ENCODE measurements at places on chromosomes 11 and 22. TPM values are rescaled to one million over a fixed set of nuclear protein-coding genes. Genes with fewer than 3 reads are reported as not detected.

- no peak overlapping the region for H3K27ac ChIP-seq
- no peak overlapping the region for H3K4me3 ChIP-seq
- no peak for DNase-seq
- H3K36me3 ChIP-seq: no peaks in the 10 kb centered on the region
Measured at GRCh38 chr22:25775531-25775930, 33.5 kb downstream of the MYO18B start.

DNA sequence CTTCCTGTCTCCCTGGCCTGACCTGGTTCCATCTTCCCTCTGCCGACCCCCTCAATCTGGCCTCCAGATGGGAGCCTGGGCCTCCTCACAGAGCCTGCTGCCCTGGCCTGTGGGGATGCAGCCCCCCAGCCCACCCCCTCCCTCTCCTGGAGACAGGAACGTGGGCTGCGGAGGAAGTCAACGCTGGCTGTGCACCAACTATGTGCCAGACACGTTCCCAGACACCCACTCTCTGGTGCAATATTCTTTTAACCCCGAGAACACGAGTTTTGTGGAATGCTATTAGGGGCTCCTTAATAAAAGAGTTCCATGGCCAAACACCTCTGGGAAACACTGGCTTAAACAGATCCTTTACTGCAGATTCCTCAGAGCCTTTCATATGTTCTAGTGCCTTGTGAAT lies 15.9 kb downstream of the WNT11 start:
- DNase-seq: no peak
- H3K4me3 ChIP-seq: no peak overlapping the region
- H3K4me1 ChIP-seq: no peaks in the 10 kb centered on the region
- H3K36me3 ChIP-seq: no peaks in the 10 kb centered on the region
- no peaks in the 10 kb centered on the region for H3K27me3 ChIP-seq

GRCh38 chr22:35963237-35963810 lies 65.3 kb downstream of the RBFOX2 start:
- H3K27ac ChIP-seq: no peak overlapping the region
- no peaks in the 10 kb centered on the region for H3K27me3 ChIP-seq
- no peak for DNase-seq
- peaks cover 9% of the 10 kb centered on the region for H3K4me1 ChIP-seq

DNA sequence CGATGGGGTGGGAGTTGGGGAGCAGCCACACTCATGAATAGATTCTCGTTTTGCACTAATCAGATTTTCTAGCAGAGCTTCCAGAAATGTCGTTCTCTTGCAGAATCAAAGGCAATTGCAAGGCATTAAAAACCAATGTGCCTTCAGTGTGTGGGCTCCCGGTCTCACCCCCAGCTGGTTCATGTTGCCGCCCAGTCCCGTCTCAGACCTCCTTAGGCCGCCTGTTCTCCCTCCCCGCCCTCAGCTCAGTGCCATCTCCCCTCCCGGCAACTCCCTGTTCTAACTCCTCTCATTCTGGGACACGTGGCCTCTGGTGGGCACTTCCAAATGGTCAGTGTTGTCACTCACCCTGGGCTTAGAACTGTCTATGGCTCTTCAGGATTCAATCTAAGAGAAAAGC lies 42.5 kb upstream of the SMIM38 start:
- no peaks in the 10 kb centered on the region for H3K36me3 ChIP-seq
- H3K27me3 ChIP-seq: peaks cover 11% of the 10 kb centered on the region
- H3K27ac ChIP-seq: no peak overlapping the region
- no peak overlapping the region for H3K4me3 ChIP-seq

- no peak for DNase-seq
- no peak overlapping the region for H3K4me3 ChIP-seq
- H3K27me3 ChIP-seq: no peaks in the 10 kb centered on the region
- peaks cover 41% of the 10 kb centered on the region for H3K36me3 ChIP-seq
- no peaks in the 10 kb centered on the region for H3K4me1 ChIP-seq
Measured at GRCh38 chr11:68810164-68810563, 31.6 kb downstream of the CPT1A start.

DNA sequence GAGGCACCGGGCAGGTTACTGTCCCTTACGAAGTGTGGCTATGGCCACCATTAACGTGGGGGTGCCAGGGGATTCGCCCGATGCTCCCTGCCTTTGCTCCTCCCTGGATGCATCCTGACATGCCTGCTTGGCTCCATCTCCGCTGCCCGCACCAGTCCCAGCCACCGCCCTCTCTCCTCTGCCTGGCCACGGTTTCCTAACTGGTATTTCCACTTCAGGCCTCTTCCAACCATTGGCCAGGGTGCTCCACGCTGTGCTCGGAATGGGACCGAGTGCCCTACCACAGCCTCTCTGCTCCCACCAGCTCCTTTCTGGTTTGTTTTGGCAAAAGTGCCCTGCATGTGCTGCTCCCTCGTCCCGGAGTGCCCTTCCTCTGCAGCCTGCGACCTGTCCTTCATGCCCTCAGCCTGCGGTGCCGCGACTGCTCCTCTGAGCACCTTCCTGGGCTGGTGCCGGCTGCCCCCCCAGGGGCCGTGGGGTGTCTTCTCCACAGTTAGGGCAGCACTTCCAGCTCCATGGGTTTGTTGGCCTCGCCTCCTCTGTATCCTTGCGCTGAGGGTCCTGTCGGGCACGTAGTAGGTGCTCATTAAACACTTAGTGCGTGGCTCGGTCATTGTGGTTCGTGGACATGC lies 12.6 kb upstream of the GRAMD4 start:
- H3K4me3 ChIP-seq: no peak overlapping the region
- H3K27ac ChIP-seq: no peak overlapping the region
- no peaks in the 10 kb centered on the region for H3K4me1 ChIP-seq
- H3K27me3 ChIP-seq: no peaks in the 10 kb centered on the region

DNA sequence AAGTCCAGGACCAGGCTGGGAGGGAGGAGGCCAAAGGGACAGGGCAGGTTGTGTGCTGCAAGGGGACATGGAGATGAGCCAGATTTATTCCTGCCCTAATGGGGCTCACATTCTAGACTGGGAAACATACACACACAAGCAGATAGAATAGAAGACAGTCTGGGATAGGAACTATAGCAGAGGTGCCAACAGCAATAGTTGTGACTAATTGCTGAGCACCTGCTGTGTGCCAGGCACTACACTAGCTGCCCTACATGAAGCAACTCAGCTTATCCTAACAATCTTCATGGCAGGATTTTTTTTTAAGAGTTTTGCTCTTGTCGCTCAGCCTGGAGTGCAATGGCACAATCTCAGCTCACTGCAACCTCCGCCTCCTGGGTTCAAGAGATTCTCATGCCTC lies 11.4 kb downstream of the MOGAT2 start:
- DNase-seq: no peak
- no peaks in the 10 kb centered on the region for H3K4me1 ChIP-seq
- no peaks in the 10 kb centered on the region for H3K36me3 ChIP-seq
- H3K4me3 ChIP-seq: no peak overlapping the region
- H3K27me3 ChIP-seq: no peaks in the 10 kb centered on the region
- no peak overlapping the region for H3K27ac ChIP-seq

Gene ZFP91
- 72.9 TPM for total RNA-seq

Gene PDE2A
- total RNA-seq: 1.9 TPM

Gene RHOD
- total RNA-seq: 190 TPM

Gene EP300
- 54.1 TPM for total RNA-seq

Gene NAGA
- 9.1 TPM for total RNA-seq

Gene PSMC3
- 162 TPM for total RNA-seq

All from MCF 10A (cell line).